ENCODE measurements at places on chromosomes 11 and 22.

GRCh38 chr22:50670513-50670912 is 2.1 kb upstream of the SHANK3 start:
- DNase-seq = no peak

DNA sequence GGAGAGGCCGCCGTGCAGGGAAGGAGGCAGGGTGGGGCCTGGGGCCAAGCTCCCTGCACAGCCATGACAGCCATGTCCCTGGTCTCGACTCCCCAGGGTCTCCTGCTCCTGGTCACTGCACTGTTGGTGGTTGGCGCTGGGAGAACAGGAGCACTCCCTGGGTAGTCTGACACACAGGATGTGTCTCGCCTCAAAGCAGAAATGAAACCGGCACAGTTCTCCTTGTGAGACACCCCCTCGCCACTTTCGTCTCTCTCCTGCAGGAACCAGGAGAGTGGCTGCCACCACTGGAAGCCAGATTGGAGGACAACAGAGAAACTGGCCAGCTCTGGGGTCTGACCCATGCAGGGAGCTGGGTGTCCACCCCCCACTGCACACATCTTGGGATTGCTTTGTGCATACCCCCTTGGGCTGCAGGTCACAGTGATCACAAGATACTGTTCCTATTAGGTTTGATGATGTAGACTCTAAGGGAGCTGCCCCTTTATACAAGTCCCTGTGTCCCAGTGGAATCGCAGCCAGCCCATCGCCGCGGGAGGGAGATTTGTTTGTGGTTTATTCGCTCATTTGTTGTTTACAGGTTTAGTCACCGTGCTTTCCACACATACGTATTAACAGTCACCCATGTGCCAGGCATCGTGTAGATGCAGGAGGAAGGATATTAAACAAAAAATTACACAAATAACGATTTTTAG is 27.0 kb upstream of the YWHAH start:
- no peak for DNase-seq

- DNase-seq = no peak
Measured at GRCh38 chr22:49048591-49048990, 779.1 kb downstream of the BRD1 start.

DNA sequence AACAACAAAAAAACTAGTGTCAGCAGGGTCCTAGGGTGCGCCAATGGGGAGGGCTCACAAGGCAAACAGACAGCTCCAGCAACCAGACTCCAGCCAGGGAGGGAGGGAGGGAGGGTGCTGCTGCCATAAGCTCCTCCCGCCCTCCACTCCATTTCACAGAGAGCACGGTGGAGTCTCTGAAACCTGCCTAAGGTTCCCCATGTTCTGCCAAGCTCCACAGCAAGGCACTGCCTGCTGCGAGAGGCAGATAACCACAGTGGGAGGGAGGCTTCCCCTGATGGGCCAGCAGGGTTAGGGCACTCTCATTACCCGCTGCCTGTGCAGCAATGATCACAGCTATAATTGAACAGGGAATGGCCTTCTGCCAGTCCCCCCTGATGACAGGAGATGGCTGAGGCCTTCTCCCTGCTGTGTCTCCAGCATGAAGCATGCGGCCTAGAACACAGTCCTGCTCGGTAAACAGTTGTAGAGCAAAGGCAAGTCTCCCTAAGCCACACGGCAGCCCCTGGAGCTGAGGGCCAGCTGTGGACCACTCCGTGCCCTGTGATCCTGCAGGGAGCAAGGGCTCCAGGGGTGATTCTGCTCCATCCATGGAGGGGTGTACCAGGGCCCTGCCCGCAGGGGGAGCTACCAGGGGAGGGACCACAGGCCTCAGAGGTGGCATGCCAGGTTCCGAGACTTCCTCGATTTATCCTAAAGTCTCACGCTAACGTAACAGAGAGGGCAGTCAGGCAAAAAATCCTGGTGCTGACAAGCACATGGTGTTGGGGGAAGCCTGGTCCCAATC is 42.9 kb downstream of the PC start:
- no peak for DNase-seq

DNA sequence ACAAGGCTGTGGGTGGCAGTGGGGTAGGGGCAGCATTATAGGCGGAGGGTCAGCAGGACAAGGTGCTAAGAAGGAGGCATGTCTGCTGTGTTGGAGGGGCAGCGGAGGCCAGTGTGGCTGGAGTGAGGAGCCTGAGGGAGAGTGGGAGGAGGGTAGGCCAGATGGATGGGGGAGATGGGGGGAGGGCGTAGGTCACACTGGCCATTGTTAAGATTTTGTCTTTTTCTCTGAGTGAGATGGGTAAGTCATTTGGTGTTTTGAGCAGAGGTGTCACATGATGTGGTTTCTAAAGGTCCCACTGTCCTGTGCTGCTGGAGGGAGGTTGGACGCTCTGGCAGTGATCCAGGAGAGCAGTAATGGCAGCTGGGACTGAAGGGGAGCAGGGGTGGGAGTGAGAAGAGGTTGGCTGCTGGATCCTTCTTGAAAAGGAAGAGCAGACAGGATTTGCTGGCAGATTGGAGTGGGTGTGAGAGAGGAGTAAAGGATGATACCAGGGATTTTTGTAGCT is 9.8 kb downstream of the PPP6R3 start:
- DNase-seq = no peak

DNA sequence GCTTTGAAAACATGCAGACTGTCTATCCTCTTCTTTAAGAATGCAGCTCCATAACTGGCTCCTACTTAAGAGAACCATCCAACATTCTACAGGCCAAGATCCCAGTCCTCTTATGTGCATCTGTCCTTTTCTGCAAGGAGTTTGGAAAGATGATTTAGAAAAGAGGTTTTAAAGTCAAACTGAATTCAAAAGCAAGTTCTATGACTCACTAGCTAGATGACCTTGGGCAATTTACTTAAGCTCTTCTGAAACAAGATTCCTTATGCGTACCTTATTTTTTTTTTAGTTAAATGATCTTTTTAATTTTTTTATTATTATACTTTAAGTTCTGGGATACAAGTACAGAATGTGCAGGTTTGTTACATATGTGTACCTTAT is 29.2 kb downstream of the GUCY1A2 start:
- no peak for DNase-seq
